HS-5 (cell line): ENCODE measurements at places on chromosomes 4 and X.
A peak's percentile ranks its signal among the peaks of the same experiment; 100 is the strongest.

GRCh38 chrX:140608111-140608510 lies 101.4 kb upstream of the LINC00632 start:
- DNase-seq, result no peak

DNA sequence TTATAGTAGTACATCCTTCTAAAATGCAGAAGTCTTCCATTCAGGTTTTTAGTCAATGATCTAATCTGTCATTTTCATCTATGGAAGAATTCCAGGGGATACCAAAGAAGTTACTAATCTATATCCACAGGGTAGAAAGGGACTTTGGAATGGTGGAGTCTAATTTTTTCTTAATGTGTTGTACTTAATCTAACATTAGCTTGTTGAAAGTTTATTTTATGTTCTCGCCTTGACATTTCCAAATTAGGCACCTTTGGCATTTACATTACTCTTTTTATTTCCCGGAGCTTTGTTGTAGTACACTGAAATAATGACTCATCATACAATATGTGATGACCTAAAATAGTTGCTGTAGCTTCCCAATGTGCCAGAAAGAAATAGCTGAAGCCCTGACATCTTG lies 91.5 kb downstream of the HTR2C start:
- DNase-seq, result peak; percentile 49

- no peak for DNase-seq
Measured at GRCh38 chr4:48692897-48693296, 87.2 kb downstream of the FRYL start.

- no peak for DNase-seq
Measured at GRCh38 chr4:106652095-106652494, 283.5 kb upstream of the GIMD1 start.

DNA sequence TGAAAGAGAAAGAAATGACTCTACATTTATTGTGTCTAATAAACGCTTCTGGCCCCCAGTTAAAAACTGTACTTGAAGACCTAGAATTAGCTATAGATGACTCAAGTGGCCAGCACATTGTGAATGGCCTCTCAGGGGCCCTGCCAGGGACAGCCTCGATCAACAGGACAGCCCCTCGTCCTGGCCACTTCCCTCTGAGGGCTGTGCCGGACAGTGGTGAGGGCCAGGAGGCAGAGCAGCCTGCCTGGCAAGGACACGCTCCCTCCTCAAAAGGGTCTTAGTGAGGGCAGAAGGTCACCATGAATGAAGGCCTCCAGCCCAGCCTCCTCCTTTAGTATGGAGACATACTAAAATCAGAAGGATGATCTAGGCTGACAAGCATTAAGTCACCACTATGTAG lies 16.5 kb downstream of the RNF212 start:
- no peak for DNase-seq

DNA sequence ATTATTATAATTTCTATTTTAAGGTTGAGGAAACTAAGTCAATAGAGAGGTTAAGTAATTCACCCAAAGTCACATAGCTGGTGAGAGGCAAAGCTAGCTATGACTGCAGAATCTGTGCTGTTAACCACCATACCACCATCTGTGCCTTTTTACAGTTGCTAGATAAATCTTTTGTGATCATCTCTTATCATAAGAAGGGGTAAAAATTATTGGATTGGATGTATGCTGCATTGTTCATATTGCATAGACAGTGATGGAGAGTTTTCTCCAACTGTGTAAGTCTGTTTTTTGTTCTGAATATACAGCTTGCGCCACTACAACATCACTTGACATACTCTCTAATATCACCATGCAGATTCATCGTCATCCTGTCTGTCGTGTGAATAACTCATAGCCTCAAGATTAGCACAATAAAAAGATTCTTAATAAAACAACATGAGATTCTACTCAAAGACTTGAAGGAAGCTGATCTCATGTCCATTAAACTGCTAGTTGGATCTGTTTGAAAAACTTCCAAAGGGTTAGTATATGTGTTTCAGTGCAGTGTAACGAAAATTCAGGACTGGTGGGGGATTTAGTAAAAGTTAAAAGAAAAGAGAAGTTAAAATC lies 495.9 kb downstream of the SPRY1 start:
- no peak for DNase-seq

DNA sequence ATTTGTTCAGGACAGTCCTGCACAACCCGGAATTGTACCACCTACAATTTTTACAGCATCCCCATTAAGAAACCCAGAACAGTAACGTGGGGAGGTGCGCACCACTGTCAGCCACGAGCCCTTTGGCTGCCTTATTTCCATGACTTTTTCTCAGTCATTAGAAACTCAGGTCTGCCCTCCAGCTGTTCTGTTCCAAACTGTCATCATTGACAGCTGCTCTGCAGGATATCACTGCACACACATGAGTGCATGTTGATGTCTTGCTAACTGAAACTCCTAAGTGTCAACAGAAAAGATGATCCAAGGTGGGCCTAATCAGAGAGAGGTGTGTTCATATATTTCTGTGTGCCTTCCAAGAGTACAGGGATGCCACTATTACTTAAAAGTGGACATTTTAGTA lies 123.4 kb downstream of the PARM1 start:
- DNase-seq, result no peak

- no peak for DNase-seq
Measured at GRCh38 chr4:176906709-176907108, 114.0 kb upstream of the VEGFC start.
